ENCODE measurements at places on chromosomes 2 and 18.

DNA sequence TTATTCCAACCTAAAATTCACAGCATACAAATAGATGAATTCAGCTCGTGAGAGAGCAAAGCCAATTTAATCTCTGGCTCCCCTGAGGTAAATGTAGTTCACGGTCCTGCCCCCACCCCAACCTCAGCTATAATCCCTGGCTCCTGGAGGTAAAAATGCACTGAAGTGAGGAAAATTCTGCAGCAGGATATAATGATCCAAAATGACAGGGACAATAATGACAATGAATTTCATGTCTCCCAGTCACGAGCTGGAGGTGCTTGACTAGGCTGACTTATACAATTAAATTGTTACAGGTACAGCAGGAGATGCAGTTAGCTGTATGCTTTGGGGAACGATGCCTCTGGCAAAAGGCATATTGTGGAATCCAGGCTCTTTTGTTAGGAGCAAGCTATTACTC, 82.0 kb downstream of the GPD2 start:
- no peak for DNase-seq

DNA sequence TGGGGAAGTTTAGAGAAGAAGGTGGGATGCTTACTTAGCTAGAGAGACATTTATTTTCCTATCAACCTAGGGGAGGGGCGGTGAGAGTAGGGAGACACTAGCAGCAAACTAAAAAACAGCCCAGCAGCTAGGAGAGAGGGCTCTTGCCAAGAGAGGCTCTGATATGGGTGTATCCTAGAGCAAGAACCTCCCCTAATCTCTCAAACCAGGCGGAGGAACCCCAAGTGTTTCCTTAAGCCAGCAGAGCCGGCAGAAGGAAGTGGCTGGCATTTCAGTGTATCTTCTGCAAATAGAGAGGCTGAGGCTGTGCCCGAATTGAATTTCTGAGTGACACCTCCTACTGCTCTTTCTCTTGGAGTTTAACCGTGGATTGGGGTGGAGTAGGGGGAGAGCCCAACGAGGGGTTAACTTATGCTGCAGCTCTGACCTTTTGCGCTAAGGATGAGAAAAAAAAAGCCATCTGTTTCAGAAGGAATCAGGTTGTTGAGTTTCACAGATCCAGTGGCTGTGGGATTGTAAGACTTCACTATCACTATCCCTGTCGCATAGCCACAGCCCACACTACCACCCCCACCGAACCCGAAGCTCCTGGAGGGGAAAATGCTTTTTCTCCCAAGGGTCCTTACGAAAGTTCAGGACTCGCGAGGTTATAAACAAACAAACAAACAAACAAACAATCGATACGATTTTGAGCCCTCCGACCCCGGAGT, 1.4 kb downstream of the ST8SIA5 start:
- no peak for DNase-seq

DNA sequence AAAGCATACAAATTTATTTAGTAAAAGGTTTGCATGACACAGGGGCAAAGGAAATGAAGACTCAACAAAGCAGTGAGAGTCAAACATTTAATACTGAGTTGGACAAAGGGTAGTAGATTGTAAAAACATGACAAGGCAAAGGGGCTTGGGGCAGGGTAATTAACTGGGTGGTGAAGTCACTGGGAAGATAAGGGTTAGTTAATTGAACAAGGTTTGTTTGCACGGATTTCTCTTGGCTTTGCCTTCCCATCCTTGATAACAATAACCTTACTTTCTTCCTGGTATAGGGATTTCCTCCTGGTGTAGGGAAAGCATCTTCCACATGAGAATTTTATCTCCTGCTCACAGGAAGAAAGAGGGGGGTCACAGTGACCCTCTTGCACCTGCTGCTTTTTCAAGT, 26.8 kb upstream of the RTTN start:
- DNase-seq: no peak

GRCh38 chr2:191225690-191226089, 19.5 kb upstream of the MYO1B start:
- DNase-seq: no peak

GRCh38 chr2:47818777-47819176, 35.8 kb downstream of the MSH6 start:
- DNase-seq: no peak

DNA sequence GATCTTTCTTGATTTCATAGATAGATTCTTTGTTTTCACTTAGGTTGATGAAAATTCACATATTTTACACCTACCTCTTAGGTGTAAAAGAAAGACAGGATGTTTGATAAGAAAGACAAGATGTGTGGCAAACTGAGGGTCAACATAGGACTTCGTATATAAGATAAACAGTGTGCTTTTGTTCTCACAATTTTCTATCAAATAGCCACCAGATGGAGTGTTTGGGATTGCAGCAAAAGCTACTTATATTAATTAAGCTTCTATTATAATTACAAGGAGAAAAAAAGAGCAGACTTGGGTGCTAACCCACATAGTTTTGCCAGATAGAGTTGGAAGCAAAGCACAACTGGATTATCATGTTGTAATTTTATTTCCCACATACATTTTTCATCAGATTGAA, 232.9 kb downstream of the CDH7 start:
- DNase-seq: no peak

- no peak for DNase-seq
Observed at GRCh38 chr2:124489686-124490085, 464.6 kb downstream of the CNTNAP5 start.

DNA sequence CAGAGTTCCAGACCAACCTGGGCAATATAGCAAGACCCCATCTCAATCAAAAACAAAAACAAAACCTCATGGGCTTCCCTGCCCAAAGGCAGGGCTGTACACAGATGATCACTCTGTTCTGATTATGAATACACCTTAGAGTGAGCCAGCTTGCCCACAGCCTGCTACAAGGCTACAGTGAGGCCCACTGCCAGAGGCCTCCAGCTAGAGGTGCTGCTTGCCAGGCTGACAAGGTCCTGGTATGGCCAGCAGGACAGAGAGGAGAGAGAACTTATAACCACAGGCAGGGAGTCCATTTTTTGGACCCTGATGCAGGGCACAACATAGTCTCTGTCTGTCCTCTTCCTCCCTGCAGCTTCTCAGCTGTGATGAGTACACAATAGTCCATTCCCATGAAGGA, 41.5 kb downstream of the KANSL3 start:
- no peak for DNase-seq

GRCh38 chr2:164785457-164785856, 56.2 kb downstream of the COBLL1 start:
- DNase-seq: no peak

DNA sequence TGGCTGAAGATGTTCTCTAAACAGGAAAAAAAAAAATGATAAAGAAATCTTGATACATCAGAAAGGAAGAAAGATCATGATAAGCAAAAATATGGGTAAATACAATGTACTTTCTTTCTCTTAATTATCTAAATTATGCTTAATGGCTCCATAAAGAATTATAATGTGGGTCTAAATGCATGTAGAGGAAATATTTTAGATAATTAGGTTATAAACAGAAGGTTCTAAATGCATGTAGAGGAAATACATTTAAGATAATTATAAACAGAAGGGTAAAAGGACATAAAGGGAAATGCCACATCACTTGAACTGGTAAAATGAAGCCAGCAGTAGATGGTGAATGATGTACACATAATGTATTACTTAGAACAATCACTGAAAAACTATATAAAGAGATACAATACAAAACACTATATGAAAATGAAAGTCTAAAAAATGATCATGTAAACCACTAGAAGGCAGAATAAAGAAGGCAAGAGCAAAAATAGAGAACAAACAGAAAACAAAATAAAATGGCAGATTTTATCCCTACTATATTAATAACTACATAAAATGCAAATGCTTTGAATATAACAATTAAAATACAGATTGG, 308.4 kb upstream of the CDH2 start:
- no peak for DNase-seq

DNA sequence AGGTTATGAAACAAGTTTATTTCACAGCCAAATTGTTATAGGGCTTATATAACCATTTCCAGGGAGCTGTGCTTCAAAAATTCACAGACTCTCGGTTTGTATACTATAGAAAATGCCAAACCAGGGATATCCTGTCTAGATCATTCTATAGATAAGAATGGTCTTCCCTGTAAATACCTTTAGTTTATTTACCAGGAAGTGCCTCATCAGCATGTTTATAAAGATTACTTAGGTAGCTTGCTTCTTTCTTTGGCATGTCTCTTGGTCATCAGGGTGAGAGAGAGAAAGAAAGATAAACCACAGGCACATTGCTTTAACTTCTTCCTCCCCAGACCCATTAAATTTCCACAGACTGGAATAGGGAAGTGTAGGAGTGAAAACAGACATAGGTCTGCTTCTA, 439.4 kb downstream of the SPAG16 start:
- no peak for DNase-seq

GRCh38 chr2:150182566-150183235, 304.8 kb downstream of the RND3 start:
- DNase-seq: no peak

DNA sequence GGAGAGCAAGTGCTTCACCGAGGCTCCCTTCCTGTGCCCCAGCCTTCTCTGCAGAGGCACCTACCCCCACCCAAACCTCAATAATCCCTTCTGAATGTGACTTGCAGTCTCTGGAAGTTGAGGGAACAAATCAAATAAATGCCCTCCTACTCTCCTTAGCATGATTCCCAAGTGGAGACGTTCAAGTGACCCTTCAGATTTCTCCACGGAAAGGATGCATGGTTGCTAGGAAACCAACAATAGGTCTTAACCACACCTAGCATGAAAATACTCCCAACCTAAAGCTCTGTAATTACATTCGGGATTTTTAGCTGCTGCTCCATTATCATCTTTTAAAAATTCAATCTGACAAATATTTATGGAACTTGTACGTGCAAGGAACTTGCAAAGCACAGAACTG, 50.2 kb upstream of the CABLES1 start:
- no peak for DNase-seq

DNA sequence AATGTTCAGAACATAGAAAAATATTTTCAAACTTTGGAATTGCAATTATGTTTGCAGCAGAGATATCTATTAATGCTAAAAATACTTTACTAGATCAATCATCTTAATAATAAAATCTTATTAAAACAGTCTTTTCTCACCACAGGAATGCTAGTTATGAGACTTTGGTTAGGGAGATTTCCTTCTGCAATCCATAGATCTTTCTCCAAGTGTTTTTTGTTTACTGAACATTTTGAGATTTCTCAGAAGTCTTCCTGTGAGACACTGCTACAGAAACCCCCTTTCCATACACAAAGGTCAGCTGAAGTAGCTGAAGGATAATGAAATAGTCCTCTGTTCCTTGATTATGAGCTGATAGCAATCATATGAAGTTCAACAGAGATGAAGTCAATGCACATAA, 59.4 kb upstream of the RAPH1 start:
- DNase-seq: no peak

DNA sequence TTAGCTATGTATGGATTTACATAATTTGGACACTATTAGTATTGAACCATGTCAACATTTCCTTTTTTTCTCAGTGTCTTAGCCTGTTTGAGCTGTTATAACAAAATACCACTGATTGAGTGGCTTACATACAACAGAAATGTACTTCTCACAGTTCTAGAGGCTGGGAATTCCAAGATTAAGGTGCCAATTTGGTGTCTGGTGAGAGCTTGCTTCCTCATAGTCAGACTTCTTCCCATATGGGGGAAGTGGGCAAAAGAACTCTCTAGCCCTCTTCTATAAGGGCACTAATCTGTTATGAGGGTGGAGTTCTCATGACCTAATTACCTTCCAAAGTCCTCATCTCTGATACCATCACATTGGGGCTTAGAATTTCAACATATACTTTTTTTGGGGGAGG, 12.6 kb downstream of the ZNF804A start:
- DNase-seq: no peak

Measured in stimulated activated CD8-positive, alpha-beta memory T cell treated with anti-CD3 and anti-CD28 coated beads, Interleukin-2, amount 100 ng/mL, for 1 hour (primary cell).